Activated T-helper 2 cell treated with anti-CD3 and anti-CD28 coated beads, Interferon-gamma antibody, Interleukin-2, Interleukin-4, amounts not matched to agents 10 μg/mL and 5 μg/mL and 100 μg/mL, durations not matched to agents 14 hours and 24 hours and 36 hours (primary cell): ENCODE measurements at places on chromosomes 1 and 21. TPM values are rescaled to one million over a fixed set of nuclear protein-coding genes. Genes with fewer than 3 reads are reported as not detected.

Gene TAS1R3
- 0.32 and 0.44 TPM in 2 replicates for total RNA-seq

DNA sequence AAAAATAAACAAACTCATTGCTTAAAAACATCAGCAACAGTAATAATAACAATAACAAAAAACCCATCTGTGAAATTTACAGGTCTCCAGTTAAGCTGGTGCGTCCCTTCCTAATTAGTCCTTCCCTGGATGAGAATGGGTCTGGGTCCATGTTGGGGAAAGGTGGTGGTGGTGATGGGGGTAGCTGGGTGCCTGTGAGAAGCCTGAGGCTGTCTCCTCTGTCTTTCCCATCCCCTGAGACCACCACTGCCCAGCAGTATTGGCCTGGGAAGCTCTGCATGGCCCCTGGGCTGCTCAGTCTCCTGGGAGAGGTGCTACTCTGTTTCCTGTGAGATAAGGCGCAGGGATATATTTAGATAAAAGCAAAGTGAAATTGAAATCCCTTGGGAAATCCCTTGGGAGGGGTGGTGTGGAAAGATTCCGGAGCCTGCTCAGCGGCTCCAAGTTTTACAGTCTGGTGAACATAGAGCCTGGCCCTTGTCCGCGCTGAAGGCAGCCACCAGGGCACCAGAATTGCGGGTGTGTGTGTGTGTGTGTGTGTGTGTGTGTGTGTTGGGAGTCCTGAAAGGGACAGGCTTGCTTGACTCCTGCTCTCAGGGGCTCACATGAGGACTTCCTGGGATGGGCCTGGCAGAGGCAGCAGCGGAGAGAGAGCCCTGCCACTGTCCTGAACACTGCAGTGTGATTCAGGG, 150.2 kb downstream of the FOXD2 start:
- H3K4me1 ChIP-seq = peaks cover 1% of the 10 kb centered on the region
- no peak overlapping the region for H3K4me3 ChIP-seq
- DNase-seq = no peak
- H3K36me3 ChIP-seq = no peaks in the 10 kb centered on the region
- no peak overlapping the region for H3K27ac ChIP-seq

- H3K4me1 ChIP-seq = peaks cover 1% of the 10 kb centered on the region
- no peak overlapping the region for H3K27ac ChIP-seq
- H3K27me3 ChIP-seq = no peaks in the 10 kb centered on the region
Observed at GRCh38 chr1:193766329-193766728, 579.9 kb upstream of the B3GALT2 start.

Gene MATN1
- total RNA-seq = 0.21 and 0.44 TPM in 2 replicates

DNA sequence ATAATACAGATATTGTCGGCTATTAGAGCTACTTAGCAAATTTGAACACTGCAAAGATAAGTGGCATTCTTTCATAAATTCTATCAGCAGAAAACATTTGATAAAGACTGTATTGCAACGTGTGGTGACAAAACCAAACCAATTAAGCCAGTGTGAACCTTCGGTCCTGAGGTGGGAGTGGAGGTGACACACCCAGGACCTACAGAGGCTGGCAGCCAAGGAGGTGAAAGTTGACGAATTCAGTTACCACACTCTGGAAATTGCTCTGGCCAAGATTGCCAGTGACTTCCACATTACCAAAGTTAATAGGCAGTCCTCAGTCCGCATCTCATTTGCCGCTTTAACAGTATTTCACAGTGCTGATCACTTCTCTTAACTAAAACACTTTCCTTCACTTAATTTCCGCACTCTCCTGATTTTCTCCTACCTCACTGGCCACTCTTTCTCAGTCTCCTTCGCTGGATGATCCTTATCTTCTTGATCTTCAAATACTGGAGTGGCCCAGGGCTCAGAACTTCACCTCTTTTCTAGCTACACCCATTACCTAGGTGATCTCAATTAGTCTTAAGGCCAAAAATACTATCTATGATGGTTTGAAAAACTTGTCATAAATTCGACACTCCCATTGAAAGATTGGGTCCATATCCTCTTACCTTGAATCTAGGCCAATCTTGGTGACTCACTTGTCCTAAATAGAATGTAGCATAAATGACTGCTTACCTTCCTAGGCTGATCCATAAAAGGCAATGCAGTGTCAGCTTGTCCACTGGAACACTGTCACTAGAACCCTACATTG, 5.1 kb upstream of the CDC42BPA start:
- peaks cover 13% of the 10 kb centered on the region for H3K4me1 ChIP-seq
- H3K27ac ChIP-seq = no peak overlapping the region
- peaks cover 47% of the 10 kb centered on the region for H3K27me3 ChIP-seq
- H3K4me3 ChIP-seq = no peak overlapping the region

Gene SLFNL1
- 0.14 and 0.18 TPM in 2 replicates for total RNA-seq

- H3K27ac ChIP-seq = no peak overlapping the region
- no peaks in the 10 kb centered on the region for H3K27me3 ChIP-seq
- peaks cover 3% of the 10 kb centered on the region for H3K36me3 ChIP-seq
Observed at GRCh38 chr1:19754482-19754881, 45.2 kb downstream of the TMCO4 start.
